ENCODE measurements at places on chromosomes 7 and 10. TPM values are rescaled to one million over a fixed set of nuclear protein-coding genes. Genes with fewer than 3 reads are reported as not detected.

- no peak for DNase-seq
Measured at GRCh38 chr10:6755781-6756460, 175.8 kb upstream of the PRKCQ start.

- no peak for DNase-seq
Measured at GRCh38 chr10:127040756-127041155, 135.5 kb downstream of the DOCK1 start.

DNA sequence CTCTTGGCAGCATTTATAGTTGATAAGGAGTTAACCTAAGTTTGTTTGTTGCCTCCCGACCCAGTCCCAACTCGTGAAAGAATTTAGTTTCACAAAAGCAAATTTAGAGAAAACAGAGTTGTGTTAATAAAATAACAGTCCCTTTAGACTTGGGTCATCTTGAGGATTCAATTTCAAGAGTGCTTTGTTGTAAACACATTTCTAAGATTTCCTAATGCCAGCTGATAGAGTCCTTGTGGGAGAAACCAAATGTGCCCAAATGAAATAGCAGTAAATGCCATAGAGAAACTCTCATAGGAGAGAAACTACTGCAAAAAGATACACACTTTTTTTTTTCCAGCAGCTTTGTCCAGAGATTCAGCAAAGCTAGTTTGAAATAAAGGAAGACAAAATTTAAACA lies 211.3 kb upstream of the BMPER start:
- DNase-seq, result no peak

- peak; percentile 90 for DNase-seq
Measured at GRCh38 chr10:3472287-3473051, 299.9 kb upstream of the PITRM1 start.

GRCh38 chr7:65980478-65981250 lies 1.3 kb downstream of the GUSB start:
- DNase-seq, result no peak

GRCh38 chr7:102415685-102416225 lies 17.6 kb upstream of the ORAI2 start:
- no peak for DNase-seq

GRCh38 chr7:151178831-151179230 lies 8.2 kb downstream of the ASB10 start:
- no peak for DNase-seq

CNPY1 gene
- total RNA-seq, result not detected

ATRNL1 gene
- total RNA-seq, result 11.4 TPM

SPDYE9 gene
- not detected for total RNA-seq

CASP7 gene
- 20.3 TPM for total RNA-seq

SLC39A12 gene
- total RNA-seq, result not detected

OPN1SW gene
- total RNA-seq, result not detected
